ENCODE measurements at places on chromosomes 13 and 19. TPM values are rescaled to one million over a fixed set of nuclear protein-coding genes. Genes with fewer than 3 reads are reported as not detected.

Gene ZNF526
- polyA plus RNA-seq = 8.2 TPM

Gene ZNF320
- polyA plus RNA-seq = 22.5 TPM

Gene CYP4F22
- not detected for polyA plus RNA-seq

Gene CBY2
- 0.68 TPM for polyA plus RNA-seq

Gene ICAM1
- 6.1 TPM for polyA plus RNA-seq

Gene NLRP11
- 0.14 TPM for polyA plus RNA-seq

Gene POU2F2
- polyA plus RNA-seq = 0.55 TPM

Gene RASAL3
- 1.4 TPM for polyA plus RNA-seq

Gene ZNF492
- polyA plus RNA-seq = 2.4 TPM

Gene KCNC3
- polyA plus RNA-seq = 52.4 TPM

Gene CEACAM4
- not detected for polyA plus RNA-seq

DNA sequence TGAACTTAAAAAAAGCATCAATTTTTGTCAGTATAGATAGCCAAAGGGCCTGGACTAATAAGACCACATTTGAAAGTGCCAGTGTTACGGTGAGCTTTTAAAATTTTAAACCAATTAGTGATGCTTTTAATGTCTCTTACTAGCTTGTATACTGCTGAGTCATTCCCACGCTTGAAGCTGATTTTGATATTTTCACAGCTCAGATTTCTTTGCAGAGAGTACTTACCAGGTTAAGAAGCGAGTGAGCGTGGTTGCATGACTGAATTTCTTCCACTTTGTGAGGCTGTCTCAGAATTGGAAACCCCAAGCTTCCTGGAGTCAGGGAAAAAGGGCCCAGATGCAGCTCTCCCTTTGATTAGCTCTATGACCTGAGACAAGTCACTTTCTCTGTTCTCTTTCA, 74.5 kb upstream of the NBEA start:
- no peak for DNase-seq

DNA sequence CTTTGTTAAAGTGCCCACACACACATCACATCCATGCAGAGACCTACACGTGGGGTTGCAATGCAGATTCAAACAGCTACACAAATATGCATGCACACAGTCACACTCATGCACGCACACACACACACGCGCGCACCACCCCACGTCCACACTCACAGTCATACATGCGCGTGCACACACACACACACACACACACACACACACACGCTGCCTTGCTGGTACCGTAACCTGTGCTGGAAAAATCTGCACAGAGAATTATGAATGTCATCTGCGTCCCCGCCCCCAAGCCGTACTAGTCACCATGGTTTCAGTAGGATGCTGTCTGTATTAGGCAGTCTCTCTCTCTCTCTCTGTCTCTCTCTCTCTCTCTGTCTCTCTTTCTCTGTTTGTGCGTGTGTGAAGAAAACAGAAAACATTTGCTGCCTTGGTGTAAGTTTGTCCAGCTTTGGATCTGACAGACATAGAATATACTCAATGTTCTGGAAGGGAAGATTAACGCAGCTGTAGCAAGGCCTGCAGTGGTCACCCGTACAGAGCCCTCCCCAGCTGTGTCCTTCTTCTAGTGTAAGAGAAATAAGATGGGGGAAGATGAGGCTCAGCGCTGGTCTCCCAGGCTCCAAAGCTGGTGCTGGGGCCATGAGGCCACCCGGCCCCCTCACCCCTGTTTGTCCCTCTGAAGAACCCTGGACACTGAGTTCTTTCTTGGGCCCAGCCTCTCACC, 26.4 kb upstream of the DPP9 start:
- DNase-seq = no peak

GRCh38 chr13:39688278-39688677, 32.8 kb downstream of the COG6 start:
- no peak for DNase-seq

DNA sequence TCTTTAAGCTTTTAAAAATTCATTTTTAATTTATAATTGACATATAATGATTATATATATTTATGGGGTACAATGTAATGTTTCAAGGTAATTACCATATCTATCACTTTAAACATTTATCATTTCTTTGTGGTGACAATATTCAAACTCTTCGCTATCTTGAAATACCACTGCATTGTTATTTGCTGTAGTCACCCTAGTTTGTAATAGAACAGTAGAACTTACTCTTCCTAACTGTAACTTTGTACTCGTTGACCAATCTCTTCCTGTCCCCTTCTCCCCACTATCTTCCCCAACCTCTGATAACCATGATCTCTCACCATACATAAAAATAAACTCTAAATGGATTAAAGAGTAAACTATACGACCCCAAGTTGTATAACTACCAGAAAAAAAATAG, 20.4 kb downstream of the COG6 start:
- DNase-seq = no peak

- DNase-seq = no peak
These were observed 495.4 kb downstream of the LMO7 start for GRCh38 chr13:76131551-76131950.

DNA sequence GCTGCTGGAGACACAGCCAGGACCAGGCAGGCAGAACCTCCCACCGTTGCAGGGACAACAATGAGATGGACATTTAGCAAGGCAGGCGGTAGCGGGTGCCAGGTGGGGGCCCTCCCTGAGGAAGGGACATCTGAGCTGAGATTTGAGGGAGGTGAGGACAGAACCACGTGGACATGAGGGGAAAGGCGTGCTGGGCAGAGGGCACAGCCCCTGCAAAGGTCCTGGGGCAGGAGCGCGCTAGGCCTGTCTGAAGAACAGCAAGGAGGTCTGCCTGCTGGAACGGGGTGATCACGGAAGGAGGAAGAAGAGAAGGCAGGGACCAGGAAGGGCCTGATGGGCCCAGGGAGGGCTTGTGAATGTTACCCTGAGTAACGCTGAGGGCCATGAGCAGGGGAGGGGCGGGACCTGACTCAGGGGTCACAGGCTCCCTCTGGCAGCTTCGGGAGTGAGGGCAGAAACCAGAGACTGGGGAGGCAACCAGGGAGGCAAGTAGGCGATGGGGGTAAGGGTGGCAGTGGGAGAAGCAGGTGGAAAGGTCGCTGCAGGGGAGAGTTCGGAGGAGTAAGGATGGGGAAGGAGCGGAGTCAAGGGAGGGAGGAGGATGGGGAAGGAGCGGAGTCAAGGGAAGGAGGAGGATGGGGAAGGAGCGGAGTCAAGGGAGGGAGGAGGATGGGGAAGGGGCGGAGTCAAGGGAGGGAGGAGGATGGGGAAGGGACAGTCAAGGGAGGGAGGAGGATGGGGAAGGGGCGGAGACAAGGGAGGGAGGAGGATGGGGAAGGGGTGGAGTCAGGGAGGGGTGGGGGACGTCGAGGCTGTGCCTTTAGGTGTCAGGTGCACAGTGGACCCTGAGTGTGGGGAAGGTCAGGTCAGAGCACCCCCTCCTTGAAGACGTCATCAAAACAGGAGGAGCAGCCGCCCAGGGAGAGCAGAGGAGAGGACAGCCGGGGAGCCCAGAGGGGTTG, 15.7 kb upstream of the B3GNT3 start:
- no peak for DNase-seq

GRCh38 chr13:35855531-35856019, 275.6 kb downstream of the DCLK1 start:
- DNase-seq = no peak

- no peak for DNase-seq
These were observed 272.7 kb downstream of the DIAPH3 start for GRCh38 chr13:59891053-59891452.

DNA sequence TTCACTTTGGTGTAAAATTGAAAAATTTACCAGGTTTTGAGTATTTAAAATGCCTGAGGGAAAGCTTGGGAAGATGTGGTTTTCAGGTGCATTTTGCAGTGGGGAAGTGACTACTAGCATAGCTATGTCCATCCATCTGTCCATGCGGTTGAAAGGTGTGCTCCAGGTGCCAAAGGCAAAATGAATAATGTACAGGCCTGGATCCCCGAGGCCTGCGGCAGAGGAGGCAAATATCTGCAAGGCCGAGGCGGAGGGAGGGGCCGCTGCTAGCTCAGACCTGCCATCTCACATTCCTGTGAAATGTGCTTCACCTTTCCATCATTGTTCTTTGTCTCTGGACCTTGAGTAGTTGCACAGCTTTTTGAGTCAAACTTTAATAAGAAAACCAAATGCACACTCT, 65.5 kb downstream of the ERCC5 start:
- DNase-seq = no peak

GRCh38 chr13:62126400-62126799, 710.8 kb upstream of the PCDH20 start:
- DNase-seq = no peak

DNA sequence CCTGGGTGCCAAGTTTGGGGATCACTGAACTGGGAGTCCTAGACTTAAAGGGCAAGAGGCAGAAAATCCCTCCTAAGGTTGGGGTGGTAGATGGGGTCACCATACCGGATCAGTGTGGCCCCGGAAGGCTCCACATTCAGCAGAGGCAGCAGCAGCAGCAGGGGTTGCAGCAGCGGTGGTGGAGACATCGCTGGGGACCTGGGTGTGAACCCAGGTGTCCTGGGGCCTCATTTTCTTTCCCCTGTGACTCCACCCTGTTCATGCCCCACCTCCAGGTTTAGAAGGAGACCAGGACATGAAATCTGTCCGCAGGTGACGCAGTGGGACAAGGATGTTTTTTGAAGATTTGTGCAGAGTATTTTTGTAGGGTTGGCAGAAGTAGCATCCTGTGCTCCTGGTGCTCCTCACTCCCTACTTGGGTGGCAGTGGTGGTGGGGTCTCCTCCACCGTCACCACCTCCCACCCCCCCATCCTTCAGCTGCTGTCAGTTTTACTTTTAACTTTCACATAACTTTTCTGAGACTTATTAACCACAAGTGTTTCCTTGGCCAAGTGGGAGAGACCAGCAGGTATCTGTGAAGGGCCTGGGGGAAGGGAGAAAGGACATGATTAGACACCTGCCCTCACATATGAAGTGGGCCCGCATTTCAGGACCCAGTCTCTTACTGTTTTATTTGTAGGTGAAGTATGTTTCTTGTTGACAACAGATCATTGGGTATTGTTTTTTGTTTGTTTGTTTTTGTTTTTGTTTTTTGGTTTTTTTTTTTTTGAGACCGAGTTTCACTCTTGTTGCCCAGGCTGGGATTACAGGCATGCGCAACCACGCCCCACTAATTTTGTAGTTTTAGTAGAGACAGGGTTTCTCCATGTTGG, at the start of gene NAPSA:
NAPSA (minus strand) TSS at position 206 of the 873 bp plus-strand sequence; CDS start at position 188, 18 bp downstream.
- DNase-seq = no peak

DNA sequence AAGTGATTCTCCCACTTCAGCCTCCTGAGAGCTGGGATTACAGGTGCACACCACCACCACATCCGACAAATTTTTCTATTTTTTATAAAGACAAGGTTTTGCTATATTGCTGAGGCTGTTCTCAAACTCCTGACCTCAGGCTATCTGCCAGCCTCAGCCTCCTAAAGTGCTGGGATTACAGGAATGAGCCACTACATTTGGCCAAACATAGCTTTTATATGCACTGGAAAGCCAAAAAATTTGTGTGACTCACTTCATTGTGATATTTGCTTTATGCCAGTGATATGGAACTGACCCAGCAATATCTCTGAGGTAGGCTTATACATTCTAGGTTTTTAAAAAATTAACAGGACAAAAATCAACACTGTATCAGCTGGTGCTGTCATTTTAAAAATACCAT, 26.8 kb upstream of the ACOD1 start:
- DNase-seq = no peak

- DNase-seq = no peak
These were observed 10.2 kb downstream of the DHRS12 start for GRCh38 chr13:51793570-51794271.

GRCh38 chr13:32624441-32624840, 38.2 kb downstream of the PDS5B start:
- DNase-seq = no peak

DNA sequence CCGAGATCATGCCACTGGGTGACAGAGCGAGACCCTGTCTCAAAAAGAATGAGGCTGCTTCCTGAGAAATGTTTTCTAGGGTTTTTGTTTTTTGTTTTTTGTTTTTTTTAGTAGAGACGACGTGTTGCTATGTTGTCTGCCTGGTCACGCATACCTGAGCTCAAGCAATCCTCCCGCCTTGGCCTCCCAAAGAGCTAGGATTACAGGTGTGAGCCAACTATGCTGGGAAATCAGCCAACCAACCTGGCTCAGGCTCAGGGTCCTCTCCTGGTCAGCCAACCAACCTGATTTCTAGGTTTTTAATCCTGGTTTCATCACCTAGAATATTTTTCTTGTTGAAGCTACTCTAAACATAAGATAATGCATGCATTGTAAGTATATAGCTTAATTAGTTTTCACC, 7.8 kb downstream of the DHX34 start:
- no peak for DNase-seq

DNA sequence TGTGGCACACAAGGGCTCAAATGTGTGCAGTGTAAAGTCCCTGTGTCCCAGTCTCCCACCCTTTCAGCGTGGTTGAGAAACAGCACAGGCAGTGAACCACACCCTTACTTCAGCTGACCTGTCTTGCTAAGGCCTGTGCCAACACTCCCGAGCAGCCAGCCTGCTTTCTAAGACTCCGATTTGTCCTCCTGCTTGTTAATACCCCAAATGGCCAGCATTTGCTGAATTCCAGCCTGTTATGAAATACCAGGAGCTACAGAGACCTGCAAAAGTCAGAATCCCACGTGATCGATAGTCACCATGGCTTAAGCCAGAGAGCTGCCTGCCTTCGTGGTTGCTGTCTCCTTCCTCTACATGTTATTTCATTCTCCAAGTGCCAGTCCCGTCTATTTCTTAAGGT, 200.5 kb downstream of the FGF9 start:
- DNase-seq = no peak

- DNase-seq = no peak
These were observed 13.1 kb downstream of the ZNF14 start for GRCh38 chr19:19719798-19720197.

DNA sequence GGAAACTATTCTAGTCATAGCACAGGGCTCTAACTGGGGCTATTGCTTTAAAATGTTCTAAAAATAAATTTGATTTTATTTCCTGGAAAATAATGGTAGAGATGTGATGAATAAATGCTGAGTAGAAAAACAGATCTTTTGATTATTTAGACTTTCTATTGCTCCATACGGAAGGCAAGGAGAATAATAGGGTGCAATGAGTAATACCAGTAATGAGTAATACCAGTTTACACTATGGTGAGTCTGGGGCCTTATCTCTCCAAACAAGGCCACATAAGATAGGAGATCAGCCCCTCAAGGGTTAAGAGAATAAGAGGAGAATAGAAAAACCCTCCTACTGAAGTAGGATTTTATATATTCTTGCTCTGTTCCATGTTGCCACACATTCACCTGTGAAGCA, 390.4 kb downstream of the KLF5 start:
- DNase-seq = no peak

DNA sequence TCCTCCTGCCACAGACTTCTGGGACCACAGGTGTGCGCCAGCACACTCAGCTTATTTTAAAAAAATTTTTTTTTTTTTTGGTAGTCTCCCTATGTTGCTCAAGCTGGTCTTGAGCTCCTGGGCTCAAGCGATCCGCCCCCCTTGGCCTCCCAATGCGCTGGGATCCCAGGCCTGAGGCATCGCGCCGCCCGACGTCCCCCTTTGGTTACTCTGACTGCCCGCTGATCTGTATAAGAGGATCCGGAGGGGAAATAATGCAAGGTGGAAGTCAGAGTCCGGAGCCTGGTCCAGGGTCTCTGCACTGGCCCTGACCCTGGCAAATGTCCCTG, 486 bp upstream of the ZNF805 start:
- DNase-seq = no peak

- no peak for DNase-seq
These were observed 47.4 kb downstream of the SIPA1L3 start for GRCh38 chr19:37954421-37954874.
